GM04503 (cell line): ENCODE measurements at places on chromosomes 7 and 10.

DNA sequence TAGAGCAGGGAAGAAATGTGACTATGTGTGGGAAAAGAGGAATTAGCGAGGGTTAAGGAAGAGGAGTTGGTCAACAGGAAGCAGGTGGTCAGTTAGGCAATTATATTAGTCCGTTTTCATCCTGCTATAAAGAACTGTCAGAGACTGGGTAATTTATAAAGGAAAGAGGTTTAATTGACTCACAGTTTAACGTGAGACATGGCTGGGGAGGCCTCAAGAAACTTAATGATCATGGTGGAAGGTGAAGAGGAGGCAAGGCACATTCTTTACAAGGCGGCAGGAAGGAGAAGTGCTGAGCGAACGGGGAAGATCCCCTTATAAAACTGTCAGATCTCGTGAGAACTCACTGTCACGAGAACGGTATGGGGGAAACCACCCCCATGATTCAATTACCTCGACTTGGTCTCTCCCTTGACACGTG lies 35.0 kb downstream of the RAMP3 start:
- no peak for DNase-seq

DNA sequence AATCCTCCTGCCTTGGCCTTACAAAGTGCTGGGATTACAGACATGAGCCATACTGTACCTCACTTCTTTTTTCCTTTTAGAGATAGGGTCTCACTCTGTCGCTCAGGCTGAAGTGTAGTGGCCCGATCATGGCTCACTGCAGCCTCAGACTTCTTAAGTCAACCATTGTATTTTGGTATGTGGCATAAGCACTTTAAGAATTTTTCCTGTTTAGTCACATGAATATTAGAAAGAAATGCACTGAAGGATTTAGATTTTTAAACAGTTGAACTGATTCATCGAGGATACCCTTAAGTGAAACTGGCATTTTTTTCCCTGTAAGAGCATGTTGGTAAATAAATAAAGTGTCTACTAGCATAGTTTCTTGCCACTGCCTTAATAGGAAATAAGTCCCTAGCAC lies 319.3 kb upstream of the CACNA2D1 start:
- DNase-seq = no peak

GRCh38 chr7:135964274-135964673 lies 12.9 kb downstream of the MTPN start:
- no peak for DNase-seq

DNA sequence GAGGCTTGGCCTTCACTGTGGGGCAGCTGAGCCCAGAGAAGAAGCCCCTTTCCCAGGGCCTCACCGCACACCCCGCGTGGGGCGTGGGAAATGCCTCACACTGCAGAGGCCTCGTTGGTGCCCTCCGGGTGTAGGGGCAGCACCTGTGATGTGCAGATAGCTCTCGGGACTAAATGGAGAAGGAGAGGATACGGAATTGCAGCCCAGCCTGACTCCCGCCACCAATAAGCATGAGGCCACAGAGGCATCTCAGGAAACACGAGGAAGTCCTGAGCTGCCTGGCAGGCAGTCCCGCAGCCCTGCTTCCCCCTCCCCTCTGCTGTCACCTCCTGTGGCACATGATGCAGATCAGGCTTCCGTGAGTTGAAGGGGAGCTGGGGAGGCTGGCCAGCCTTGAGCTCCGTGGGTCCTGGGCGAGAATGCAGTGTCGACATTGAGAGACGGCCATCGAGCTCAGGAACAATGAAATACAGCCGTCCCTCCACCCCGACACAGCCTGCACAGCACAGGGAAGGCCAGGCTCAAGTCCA lies 59.6 kb upstream of the PPP2R2D start:
- no peak for DNase-seq

GRCh38 chr7:96327429-96327828 lies 5.5 kb upstream of the SLC25A13 start:
- no peak for DNase-seq

DNA sequence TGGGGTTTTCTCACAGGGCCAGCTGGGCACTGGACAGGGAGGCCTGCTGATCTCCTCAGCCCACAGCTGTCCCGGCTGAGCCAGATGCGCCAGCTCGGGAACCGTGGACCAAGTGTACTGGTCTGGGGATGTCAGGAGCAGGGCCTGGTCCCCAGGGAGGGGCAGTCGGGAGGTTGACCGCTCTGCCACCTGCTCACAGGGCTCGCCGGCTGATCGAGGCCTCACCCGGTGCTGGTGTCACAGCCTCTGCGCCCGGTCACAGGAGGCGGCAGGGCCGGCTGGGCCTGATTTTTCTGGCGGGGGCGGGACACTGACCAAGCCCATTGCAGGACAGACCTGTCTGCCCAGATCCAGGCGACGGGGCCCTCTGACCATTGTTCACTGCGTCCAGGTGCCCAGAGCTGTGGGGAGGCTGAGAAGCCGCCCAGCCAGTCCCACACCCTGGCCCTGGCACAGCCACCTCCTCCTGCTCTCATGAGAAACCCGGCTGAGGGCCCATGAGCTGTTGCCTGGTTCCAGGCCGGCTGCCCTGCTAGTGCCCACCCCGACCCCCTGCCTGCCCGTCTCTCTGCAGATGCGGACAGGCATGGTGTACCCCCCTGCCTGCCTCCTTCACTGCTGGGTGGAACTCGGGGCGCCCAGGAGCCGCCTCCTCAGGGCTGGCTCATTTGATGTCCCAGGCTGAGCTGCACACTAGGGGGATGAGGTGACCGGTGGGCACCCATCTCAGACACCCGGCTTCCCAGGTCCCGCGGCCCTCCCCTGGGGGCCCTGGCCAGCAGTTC lies 3.0 kb upstream of the TMEM184A start:
- no peak for DNase-seq

DNA sequence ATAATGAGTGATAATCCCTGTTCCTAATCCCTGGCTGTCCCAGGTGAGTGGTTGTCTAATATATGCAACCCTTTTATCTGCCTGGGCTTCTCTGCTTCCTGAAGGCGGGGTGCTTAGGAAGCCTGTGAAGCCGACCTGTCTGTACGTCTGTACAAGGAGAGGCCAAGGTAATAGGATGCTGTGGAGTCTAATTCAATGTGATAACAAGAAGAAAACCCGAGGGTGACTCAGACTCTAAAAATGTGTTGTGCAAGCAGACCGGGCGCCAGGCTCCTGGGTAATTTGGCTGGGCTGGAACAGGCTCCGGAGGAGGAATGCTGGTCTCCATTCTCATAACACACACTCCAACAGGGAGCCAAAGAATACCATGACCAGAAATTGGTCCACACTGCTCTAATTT lies 43.6 kb downstream of the THNSL1 start:
- DNase-seq = peak; percentile 51

DNA sequence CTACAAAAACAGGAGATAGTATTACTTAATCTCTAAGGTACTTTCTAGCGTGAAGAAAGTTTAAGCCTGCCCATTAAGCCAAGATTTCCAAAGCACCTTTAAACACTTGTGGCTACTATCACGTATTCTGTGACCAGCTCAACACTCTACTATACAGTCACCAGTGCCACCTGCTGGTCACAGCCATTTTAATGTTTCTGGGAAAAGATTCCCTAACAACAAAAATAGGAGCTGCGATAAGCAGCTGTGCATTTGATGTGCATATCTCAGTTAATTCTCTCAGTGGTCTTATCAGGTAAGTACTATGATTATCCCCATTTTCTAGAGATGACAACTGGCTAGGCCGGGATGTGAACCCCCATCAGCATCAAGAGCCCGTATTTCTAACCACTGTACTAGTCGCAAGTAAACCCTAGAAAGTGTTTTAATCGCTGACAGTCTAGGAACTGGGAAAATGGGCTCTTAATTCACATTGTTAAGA lies 860 bp downstream of the SEC31B start:
- no peak for DNase-seq

GRCh38 chr10:72015841-72016240 lies 51.6 kb downstream of the CHST3 start:
- no peak for DNase-seq
